Activated T-helper 9 cell treated with anti-CD3 and anti-CD28 coated beads, Interleukin-2, amount 50 U/mL, for 16 hours (primary cell): ENCODE measurements at places on chromosomes 3 and 15.

GRCh38 chr3:195259154-195259474 lies 11.8 kb downstream of the XXYLT1 start:
- no peak for DNase-seq

DNA sequence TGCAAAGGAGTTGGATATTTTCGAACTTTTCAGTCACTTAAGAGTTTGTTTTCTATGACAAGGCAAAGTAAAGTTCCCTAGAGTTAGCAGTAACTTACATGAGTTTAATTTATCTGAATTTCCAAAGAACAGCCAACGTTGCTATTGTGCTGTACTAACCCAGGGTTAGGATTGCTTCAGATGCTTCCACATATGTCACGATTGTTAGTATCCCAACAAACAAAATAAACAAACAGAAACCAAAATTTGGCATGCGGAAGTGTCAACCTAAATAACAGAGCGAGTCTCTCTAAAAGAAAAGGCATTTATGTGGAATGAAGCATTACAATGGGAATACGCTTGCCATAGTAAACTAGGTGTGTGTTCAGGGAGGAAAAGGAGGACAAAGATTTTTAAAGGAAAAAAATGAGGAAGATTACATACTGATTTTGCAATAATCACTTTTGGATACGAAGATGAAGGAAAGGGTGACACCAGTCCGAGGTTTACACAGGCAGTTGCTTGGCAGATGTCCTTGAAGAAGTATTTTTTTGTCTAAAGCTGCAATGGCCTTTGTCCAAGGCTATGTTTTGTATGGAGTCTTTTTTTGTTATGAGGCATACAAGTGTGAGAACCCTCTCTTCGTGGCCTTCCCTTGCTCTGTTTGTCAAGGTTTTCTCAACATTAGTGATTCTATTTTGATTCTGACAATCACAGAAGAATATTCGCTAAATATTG lies 267.9 kb downstream of the GABRG3 start:
- DNase-seq: no peak

DNA sequence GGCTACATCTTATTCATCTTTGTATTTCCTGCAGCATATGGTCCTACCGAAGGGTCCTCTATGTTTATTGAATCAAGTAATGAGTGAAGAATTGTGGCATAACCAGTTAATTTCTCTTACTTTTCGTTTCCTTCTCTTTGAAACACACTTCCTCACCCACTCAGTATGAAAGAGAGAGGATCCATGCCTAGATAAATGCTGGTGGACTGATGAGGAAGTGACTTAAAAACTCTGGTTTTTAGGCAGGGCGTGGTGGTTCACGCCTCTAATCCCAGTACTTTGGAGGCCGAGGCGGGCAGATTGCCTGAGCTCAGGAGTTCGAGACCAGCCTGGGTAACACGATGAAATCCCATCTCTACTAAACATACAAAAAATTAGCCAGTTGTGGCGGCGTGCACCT lies 2.2 kb upstream of the MB21D2 start:
- DNase-seq: no peak

GRCh38 chr3:126343649-126344035 lies 13.6 kb downstream of the KLF15 start:
- no peak for DNase-seq

- no peak for DNase-seq
Observed at GRCh38 chr3:30941342-30941741, 46.9 kb upstream of the GADL1 start.

GRCh38 chr15:76648732-76649444 lies 256.3 kb downstream of the SCAPER start:
- DNase-seq: no peak

GRCh38 chr3:27993051-27993450 lies 248.4 kb upstream of the CMC1 start:
- no peak for DNase-seq
